Suprapubic skin (tissue), 4 donors: ENCODE measurements at places on chromosomes 11 and 22. TPM values are rescaled to one million over a fixed set of nuclear protein-coding genes. Genes with fewer than 3 reads are reported as not detected.

Gene KREMEN1
- total RNA-seq: 51.6 TPM

DNA sequence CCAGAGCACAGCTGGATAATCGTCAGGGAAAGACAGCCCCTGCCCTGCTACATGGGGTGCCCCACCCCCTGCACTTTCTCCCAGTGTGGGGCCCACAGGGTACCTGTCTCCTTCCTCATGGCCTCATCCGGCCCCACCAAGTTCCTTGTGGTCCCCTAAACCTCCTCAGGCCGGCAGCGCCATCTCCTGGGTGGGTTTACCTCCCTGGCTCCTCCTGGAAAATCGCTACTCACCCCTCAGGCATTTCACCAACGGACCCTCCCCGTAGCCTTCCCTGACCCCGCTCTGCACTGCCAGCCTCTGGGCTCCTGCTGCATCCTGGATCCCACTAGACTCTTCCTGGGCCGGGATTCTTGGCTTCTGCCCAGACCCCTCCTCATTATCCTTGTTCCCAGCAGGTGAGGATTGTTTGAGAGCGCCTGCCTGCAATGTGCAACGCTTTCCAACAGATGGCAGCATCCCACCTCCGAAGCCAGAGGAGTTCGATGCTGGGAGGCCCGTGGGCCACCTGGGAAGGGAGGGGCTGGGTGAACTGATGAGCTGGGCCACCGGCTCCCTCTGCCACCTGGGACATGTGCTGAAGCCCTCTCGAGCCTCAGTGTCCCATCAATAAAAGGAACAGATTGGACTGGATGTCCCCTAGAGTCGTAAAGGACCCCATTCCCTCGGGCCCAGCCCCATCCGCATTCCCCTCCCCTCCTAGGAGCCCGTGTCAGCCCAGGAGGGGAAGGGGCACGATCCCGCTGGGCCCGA is 44.2 kb upstream of the TTLL12 start:
- no peaks in the 10 kb centered on the region for H3K36me3 ChIP-seq
- no peak overlapping the region for H3K4me3 ChIP-seq
- H3K27ac ChIP-seq: no peak overlapping the region
- DNase-seq: no peak
- peaks cover 19% of the 10 kb centered on the region for H3K27me3 ChIP-seq

Gene CBLIF
- total RNA-seq: not detected

Gene SERHL2
- total RNA-seq: 13.0 TPM

Gene BIRC3
- total RNA-seq: 10.1 TPM

DNA sequence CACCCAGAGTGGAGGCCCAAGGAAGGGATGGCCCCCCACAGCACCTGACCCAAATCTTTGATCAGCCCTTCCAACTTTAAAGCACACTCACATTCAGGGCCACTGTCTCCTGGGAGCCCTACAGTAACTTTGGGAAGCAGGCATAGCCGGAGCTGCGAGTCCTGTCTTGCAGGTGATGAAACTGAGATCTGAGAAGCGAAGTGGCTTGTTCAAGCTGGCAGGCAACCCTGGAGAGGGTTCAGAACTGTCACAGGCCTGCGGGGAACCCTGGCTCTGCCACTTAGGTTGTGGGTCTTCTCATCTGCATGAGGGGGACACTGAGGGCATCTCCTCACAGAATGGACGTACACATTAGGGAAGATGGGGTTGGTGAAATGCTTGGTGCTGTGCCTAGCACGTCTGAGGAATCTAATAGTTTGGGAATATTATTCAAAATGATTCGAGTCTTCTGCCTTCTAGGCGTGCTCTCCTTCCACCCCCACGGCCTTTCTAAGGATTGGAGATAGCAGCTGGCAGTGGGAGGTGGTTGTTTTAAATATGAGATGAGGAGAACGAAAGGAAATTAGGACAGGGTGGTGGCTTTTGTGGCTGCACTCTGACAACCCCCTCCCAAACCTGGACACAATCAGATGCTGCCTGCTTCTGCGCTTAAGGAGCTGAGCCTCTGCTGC is 18.8 kb upstream of the SUN2 start:
- DNase-seq: no peak
- peaks cover 11% of the 10 kb centered on the region for H3K36me3 ChIP-seq
- H3K4me1 ChIP-seq: peaks cover 29% of the 10 kb centered on the region
- H3K27me3 ChIP-seq: no peaks in the 10 kb centered on the region
- no peak overlapping the region for H3K4me3 ChIP-seq

Gene OSBP2
- 6.8 TPM for total RNA-seq

DNA sequence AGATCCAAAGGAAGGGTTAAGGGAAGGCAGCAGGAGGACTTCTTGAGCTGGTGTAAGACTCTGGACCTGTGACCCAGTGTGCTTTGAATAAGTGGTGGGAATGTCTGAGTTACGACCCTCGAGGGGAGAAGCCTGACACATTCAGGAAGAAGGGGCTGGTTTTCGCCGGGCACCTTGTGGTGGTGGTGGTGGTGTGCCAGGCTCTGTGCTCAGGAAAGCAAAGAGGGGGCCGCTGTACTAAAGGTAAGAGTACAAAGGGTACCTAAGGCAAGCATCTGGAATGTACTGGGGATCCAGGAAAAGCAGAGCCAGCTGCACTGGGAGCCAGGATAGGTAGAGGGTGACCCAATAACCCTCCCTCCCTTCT is 6.3 kb downstream of the KLHL35 start:
- peaks cover 23% of the 10 kb centered on the region for H3K27me3 ChIP-seq
- peaks cover 29% of the 10 kb centered on the region for H3K4me1 ChIP-seq
- peaks cover 20% of the 10 kb centered on the region for H3K36me3 ChIP-seq
- no peak overlapping the region for H3K27ac ChIP-seq
- no peak overlapping the region for H3K4me3 ChIP-seq

- no peak overlapping the region for H3K27ac ChIP-seq
- H3K36me3 ChIP-seq: no peaks in the 10 kb centered on the region
- H3K27me3 ChIP-seq: no peaks in the 10 kb centered on the region
- DNase-seq: no peak
- no peak overlapping the region for H3K4me3 ChIP-seq
- peaks cover 4% of the 10 kb centered on the region for H3K4me1 ChIP-seq
These were observed 14.9 kb downstream of the TP53AIP1 start for GRCh38 chr11:128927683-128928336.

GRCh38 chr11:115871161-115871760 is 367.0 kb upstream of the CADM1 start:
- H3K4me3 ChIP-seq: no peak overlapping the region
- H3K27me3 ChIP-seq: no peaks in the 10 kb centered on the region
- H3K36me3 ChIP-seq: no peaks in the 10 kb centered on the region
- no peak for DNase-seq
- no peaks in the 10 kb centered on the region for H3K4me1 ChIP-seq

- H3K27ac ChIP-seq: no peak overlapping the region
- no peaks in the 10 kb centered on the region for H3K36me3 ChIP-seq
- no peaks in the 10 kb centered on the region for H3K4me1 ChIP-seq
- no peak overlapping the region for H3K4me3 ChIP-seq
- DNase-seq: no peak
These were observed 1068.9 kb downstream of the OPCML start for GRCh38 chr11:132463295-132464002.

GRCh38 chr11:80613655-80614054 is 1172.8 kb upstream of the TENM4 start:
- no peak overlapping the region for H3K27ac ChIP-seq
- no peaks in the 10 kb centered on the region for H3K4me1 ChIP-seq
- H3K36me3 ChIP-seq: no peaks in the 10 kb centered on the region

- H3K4me3 ChIP-seq: no peak overlapping the region
- DNase-seq: no peak
- no peaks in the 10 kb centered on the region for H3K27me3 ChIP-seq
These were observed 14.7 kb upstream of the LRRC32 start for GRCh38 chr11:76685237-76685636.

Gene AP5B1
- total RNA-seq: 40.5 TPM

DNA sequence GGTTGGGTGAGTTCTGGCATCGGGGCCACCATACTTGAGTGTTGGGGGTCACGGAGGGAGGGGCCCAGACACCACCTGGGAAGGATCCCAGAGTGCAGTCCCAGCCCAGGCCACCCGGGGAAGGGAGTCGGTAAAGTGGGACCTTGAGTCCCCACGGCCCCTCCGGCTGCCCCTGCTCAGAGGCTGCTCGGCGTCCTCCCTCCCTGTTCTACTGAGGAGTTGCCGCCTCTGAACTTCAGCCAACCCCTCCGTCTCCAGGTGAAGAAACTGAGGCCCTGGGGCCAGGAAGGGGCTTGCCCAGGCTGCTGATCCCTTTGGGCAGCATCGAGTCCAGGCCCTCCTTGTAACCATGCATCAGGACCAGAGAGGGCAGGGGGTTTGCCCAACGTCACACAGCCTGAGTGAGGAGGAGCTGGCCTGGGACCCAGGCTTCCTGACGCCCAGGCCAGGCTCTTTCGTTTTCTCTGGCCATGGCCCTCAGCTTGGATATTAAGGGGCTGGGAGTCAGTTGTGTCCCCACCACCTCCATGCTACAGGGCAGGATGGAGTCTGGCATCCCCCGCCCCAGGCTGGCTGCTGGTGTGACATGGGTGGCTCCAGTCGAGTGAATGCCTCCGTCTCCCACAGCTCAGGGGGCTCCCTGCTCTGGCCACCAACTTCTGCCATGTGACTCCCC is 1.3 kb downstream of the PARVG start:
- no peaks in the 10 kb centered on the region for H3K36me3 ChIP-seq
- H3K27me3 ChIP-seq: peaks cover 43% of the 10 kb centered on the region
- DNase-seq: no peak
- peak overlapping the region; percentile 60 for H3K27ac ChIP-seq

- DNase-seq: no peak
- H3K27me3 ChIP-seq: no peaks in the 10 kb centered on the region
- no peaks in the 10 kb centered on the region for H3K36me3 ChIP-seq
- H3K4me1 ChIP-seq: no peaks in the 10 kb centered on the region
- H3K27ac ChIP-seq: no peak overlapping the region
These were observed 59.5 kb upstream of the PHF21A start for GRCh38 chr11:46180736-46181135.

Gene PLAAT5
- 3.1 TPM for total RNA-seq

DNA sequence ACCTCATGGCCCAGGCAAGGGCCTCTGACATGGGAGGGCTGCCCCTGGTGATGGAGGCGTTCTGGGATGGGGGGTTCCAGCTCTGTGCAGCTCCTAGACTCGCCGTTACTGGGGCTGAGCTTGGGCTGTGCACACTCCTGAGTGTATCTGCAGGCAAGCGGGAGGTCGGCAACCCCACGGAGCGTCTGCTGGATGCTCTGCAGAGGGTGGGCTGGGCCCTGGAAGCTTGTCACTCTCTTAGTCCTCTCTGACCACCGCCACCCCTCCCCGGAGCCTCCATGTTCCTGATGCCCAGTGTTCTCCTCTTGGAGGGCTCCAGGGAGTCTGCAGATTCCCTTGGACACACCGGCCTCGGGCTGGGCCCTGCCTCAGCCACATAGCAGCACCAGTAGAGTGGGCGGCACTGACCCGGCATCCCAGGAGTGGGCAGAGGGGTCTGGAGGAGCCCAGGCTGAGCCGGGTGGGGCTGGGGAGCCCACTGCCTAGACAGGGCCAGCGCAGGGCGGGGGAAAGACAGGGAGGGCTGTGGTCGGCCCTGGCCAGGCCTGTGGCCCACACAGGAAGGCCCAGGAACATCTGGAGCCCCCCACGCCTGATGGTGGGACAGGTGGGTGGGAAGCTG is 20.6 kb upstream of the MUC5B start:
- peak; percentile 54 for DNase-seq
- no peak overlapping the region for H3K27ac ChIP-seq
- no peak overlapping the region for H3K4me3 ChIP-seq
- H3K36me3 ChIP-seq: no peaks in the 10 kb centered on the region
- H3K4me1 ChIP-seq: peaks cover 21% of the 10 kb centered on the region

- peak overlapping the region; percentile 59 for H3K4me3 ChIP-seq
- peak overlapping the region; percentile 77 for H3K27ac ChIP-seq
- no peaks in the 10 kb centered on the region for H3K27me3 ChIP-seq
- H3K36me3 ChIP-seq: no peaks in the 10 kb centered on the region
These were observed 40.0 kb upstream of the CREB3L1 start for GRCh38 chr11:46237248-46238077.

DNA sequence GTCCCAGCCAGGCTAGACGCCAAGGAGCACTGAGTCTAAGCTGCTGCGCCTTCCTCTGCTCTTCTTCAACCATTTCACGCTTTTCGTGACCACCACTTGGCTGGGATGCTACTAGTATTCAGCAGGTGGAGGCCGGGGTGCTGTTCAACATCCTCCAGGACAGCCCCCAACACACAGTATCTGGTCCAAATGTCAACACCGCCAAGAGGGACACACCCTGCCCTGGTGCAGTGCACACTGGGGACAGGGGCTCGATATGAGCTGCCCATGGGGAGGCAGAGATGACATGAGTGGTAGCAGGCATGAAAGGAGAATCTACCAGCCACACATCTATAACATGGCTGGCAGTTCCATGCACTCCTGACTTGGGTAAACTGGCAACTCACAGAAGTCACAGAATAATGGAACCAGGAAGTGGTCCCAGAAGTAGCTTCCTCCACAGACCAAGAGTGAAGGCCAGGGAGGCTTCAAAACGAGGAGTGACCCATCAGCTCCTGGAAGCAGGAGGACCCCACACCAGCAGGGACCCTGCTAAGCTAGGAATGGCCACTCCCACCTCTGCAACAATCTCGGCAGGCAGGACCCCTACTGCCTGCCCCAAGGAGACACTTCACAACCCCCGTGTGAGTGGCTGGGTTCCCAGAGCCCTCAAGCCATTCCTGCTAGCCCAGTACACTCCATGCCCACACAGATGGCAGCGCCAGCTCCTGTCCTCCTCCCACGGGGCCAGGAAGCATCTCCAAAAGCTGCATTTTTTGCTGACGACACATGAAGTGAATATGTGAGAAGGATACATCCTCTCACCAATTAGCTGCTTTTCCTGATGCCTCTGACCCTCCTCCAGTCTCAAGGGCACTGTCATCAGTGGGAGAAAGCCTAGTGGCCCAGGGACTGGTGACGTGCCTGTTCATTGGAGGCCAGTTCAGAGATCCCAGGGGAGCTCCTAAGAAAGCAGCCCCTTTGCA is 78.8 kb downstream of the DGCR2 start:
- H3K27ac ChIP-seq: no peak overlapping the region
- H3K27me3 ChIP-seq: no peaks in the 10 kb centered on the region
- no peaks in the 10 kb centered on the region for H3K4me1 ChIP-seq

DNA sequence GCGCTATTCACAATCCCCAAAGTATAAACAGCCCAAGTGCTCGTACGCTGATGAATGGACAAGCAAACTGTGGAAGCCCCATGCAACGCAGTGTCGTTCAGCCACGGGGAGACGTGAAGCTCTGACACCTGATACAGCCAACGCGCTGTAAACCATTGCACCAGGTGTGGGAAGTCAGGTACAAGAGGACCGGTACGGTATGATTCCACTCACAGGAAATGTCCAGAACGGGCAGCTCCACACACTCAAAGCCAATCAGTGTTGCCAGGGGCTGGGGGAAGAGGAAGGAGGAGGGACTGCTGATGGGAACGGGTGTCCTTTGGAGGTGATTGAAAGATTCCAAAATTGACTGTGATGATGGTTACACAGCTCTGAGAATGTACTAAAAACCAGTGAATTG is 64.5 kb downstream of the BRD1 start:
- no peak overlapping the region for H3K4me3 ChIP-seq
- no peak for DNase-seq
- no peak overlapping the region for H3K27ac ChIP-seq
- H3K4me1 ChIP-seq: no peaks in the 10 kb centered on the region
- H3K27me3 ChIP-seq: no peaks in the 10 kb centered on the region
- no peaks in the 10 kb centered on the region for H3K36me3 ChIP-seq

Gene GAB4
- not detected for total RNA-seq

GRCh38 chr11:66981976-66982578 is 7.0 kb downstream of the C11orf86 start:
- no peaks in the 10 kb centered on the region for H3K27me3 ChIP-seq
- peak; percentile 88 for DNase-seq
- H3K4me3 ChIP-seq: no peak overlapping the region
- H3K27ac ChIP-seq: no peak overlapping the region

GRCh38 chr11:64935359-64936081 is at the start of gene GPHA2:
TSS of gene GPHA2 (minus strand) at chr11:64935893. CDS start at chr11:64935460, 433 bp downstream.
- no peak within 1 kb of the TSS for H3K27ac ChIP-seq
- DNase-seq: no peak
- peaks cover 10% of the 10 kb centered on the region for H3K4me1 ChIP-seq
- no peak within 1 kb of the TSS for H3K4me3 ChIP-seq
- H3K27me3 ChIP-seq: no peaks in the 10 kb centered on the region
- H3K36me3 ChIP-seq: peaks cover 34% of the 10 kb centered on the region

Gene CAPRIN1
- total RNA-seq: 137 TPM
